ENCODE measurements at places on chromosomes 3 and 15.

DNA sequence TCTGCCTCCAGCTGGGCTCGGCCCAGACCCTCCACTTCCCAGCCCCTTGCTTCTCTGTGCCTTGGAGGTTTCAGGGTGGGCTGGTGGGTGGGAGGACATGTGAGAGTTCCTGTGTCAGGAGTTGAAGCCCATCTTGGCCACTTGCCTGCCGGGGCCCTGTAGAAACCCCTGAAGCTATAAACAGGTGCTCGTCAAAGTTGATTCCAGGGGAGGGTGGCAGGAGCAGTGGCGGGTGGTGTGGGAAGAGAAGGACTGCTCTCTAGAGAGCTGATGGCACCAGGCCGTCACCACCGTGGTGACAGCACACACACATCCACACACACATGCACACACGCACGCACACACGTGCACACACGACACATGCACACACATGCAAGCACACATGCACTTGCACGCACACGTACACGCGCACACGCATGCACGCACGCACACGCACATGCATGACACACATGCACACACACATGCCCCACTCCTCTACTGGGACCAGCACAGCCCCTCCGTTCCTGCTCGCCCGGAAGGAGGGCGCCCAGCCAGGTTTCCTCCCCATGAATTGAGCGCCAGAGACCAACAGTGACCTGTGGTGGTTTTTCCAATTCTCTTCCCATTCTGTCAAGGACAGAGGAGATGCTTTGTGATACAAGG lies 56.3 kb upstream of the CGNL1 start:
- H3K4me1 ChIP-seq: no peaks in the 10 kb centered on the region
- H3K36me3 ChIP-seq: no peaks in the 10 kb centered on the region
- no peak for DNase-seq

DNA sequence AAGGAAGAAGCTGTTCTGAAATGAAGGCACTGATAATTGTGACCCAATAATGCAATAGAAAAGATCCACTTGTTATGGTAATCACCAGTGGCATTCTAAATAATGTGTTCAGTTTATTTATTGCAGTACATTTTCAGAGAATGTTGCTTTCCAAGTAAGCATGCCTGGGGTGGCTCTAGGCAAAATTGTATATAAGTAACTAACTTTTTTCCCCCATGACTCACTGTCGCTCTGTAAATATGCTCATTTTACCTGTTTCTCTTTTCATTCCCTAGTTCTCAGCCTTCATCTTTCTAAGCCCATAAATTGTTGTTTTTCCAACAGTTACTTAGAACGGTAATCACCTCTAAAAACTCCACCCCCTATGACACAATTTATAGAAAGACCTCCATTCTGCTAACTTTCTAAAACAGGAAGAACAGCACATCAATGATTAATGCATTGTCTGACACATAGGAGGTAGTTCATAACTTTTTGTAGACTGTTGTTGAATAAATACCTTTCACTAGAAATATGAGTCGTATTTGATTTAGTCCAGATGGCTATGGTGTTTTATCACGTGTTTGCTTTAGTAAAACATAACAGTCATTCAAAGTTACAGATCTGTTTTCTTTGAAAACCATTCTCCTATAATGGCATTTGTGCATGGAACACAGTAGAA lies 143.1 kb downstream of the LSAMP start:
- H3K4me1 ChIP-seq: no peaks in the 10 kb centered on the region
- H3K36me3 ChIP-seq: no peaks in the 10 kb centered on the region
- no peaks in the 10 kb centered on the region for H3K27me3 ChIP-seq
- H3K27ac ChIP-seq: no peak overlapping the region

- no peaks in the 10 kb centered on the region for H3K27me3 ChIP-seq
- H3K4me3 ChIP-seq: no peak overlapping the region
- DNase-seq: no peak
- H3K36me3 ChIP-seq: no peaks in the 10 kb centered on the region
- H3K27ac ChIP-seq: peak overlapping the region; percentile 38
Measured at GRCh38 chr15:77622209-77622933, 10.3 kb downstream of the LINGO1 start.

GRCh38 chr15:42020713-42021273 lies at the start of gene PLA2G4E:
Gene PLA2G4E (minus strand): TSS chr15:42021042. CDS start chr15:42021030, 12 bp downstream.
- H3K36me3 ChIP-seq: no peaks in the 10 kb centered on the region
- H3K4me1 ChIP-seq: no peaks in the 10 kb centered on the region
- no peak for DNase-seq
- H3K4me3 ChIP-seq: no peak within 1 kb of the TSS
- no peak within 1 kb of the TSS for H3K27ac ChIP-seq

DNA sequence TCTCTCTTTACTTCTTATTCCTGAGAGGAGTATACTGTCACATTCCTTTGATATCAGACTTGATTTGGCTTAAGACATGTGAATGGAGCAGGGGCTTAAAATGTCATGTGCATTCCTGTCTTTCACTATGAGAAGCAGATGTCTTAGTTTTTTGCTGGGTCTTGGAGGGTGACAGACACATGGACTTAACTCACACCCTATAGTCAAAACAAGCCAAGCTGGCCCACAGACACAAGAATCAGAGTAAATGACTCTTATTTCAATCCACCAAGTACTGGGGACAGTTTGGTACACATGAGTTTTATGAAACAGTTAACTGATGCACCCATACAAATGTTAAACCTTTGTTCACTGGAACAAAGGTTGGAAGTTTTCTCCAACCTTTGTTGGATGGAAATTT lies 1024.1 kb upstream of the CFAP20DC start:
- no peak for DNase-seq
- H3K27ac ChIP-seq: no peak overlapping the region
- no peak overlapping the region for H3K4me3 ChIP-seq
- H3K4me1 ChIP-seq: no peaks in the 10 kb centered on the region
- no peaks in the 10 kb centered on the region for H3K36me3 ChIP-seq
- H3K27me3 ChIP-seq: no peaks in the 10 kb centered on the region

- no peaks in the 10 kb centered on the region for H3K36me3 ChIP-seq
- no peaks in the 10 kb centered on the region for H3K27me3 ChIP-seq
- H3K4me1 ChIP-seq: no peaks in the 10 kb centered on the region
- no peak overlapping the region for H3K4me3 ChIP-seq
- DNase-seq: no peak
Measured at GRCh38 chr3:114941626-114942309, 205.3 kb downstream of the ZBTB20 start.
